Retina (tissue), 1 donor: ENCODE measurements at places on chromosomes 3 and 15.

- DNase-seq, result no peak
Observed at GRCh38 chr3:112007633-112008032, 8.9 kb downstream of the TAGLN3 start.

GRCh38 chr3:13569641-13570390, 20.9 kb downstream of the FBLN2 start:
- DNase-seq, result no peak

DNA sequence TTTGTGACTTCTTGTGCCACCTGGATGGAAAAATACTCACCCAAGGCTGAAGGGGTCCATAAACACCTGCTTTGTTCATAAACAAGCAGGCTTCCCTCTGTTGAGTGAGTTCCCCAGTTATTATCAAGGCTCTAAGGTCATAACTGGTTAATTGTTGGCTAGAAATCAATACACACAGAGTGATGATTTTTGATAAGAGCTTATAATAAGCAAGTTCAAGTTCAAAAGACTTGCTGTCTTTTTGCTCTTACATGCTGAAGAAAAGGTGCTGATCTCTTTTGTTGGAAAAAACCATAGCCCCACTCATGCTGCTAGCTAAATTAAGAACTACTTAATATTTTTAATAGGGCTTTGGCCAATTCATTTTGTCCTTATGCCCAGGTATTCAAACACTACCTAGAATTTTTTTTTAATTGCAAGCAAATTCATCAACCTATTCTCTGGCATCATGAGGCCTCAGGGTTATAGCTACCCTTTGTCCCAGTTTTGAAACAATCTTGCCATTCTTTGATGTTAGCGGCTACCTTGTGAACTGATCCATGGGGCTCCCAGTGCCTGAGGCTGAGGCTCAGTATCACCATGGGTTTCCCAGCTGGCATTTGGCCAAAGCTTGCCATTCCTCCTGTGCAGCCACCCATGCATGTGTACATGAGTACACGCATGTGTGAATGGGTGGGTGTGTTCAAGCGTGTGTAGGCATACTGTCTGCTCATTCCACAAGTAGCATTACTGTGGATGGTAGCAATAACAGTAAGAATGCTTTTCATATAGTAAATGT, 127.6 kb upstream of the LPP start:
- peak; percentile 31 for DNase-seq

DNA sequence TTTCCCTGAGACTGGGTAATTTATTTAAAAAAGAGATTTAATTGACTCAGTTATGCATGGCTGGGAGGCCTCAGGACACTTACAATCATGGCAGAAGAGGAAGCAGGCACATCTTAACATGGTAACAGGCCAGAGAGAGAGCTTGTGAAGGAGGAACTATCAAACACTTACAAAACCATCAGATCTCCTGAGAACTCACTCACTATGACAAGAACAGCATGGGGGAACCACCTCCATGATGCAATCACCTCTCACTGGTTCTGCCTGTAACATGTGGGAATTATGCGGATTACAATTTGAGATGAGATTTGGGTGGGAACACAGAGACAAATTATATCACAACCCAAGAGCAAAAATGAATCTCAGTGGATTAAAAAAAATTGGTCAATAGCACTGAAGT, 416.0 kb upstream of the TMCO5A start:
- no peak for DNase-seq

- peak; percentile 46 for DNase-seq
Observed at GRCh38 chr3:131561511-131561910, 58.7 kb upstream of the MRPL3 start.

DNA sequence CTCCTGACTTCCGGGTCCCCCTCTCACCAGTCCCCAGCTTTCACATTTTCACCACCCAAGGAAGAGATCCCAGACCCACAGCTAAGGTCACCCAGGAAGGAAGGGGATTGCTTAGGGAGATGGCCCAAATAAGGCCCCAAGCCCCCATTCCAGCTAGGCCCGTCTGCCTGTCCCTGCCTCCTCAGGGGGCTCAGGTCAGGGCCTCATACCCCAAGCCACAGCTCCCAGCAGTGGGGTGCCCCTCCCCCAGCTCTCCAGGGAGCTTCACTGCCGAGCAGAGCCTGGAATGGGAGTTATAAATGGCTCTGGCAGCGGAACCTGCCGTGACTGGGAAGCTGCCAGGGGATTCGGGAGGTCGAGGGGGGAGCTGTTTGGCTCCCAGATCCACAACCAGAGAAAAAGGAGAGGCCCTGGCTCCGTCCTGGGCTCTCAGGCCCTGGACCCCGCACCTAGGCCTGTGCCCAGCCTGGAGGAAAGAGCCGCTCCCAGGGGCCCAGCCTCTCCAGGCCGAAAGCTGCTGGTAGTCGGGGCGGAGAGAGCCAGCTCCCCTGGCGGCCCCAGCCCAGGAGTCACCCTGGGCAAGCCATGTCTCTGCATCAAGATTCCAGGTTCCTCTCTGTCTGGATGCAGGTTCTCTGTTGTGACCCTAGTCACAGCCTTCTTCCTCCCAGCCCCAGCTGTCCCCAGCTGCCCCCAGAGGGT, 550 bp downstream of the CCDC9B start:
- DNase-seq, result no peak
